ENCODE measurements at places on chromosomes 5 and 9. TPM values are rescaled to one million over a fixed set of nuclear protein-coding genes. Genes with fewer than 3 reads are reported as not detected.

The SPATA31C1 gene
- total RNA-seq: not detected

The NPR3 gene
- total RNA-seq: 44.2 TPM

- no peak for DNase-seq
Observed at GRCh38 chr5:5341531-5342292, 80.8 kb upstream of the ICE1 start.

- no peak for DNase-seq
Observed at GRCh38 chr5:127053049-127053448, 20.3 kb downstream of the C5orf63 start.

DNA sequence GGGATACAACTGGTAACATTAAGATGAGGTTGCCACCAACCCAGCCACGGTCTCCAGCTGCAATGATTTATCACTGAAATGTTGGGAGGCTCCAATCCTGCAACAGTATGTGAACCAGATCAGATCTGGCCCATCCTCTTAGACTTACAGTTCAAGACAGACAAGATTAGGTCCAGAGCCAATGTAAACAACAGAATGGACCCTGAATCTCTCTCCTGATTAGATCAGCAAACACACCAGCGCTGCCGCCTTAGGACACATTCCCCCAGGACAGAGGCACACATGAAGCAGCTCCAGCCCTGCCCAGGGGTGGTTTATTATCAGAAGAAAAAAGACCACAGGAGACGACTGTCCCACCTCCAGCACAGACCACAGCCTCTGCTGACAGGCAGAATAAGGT, 82.1 kb downstream of the SLIT3 start:
- no peak for DNase-seq

GRCh38 chr5:166163996-166164610, 2127.3 kb upstream of the WWC1 start:
- DNase-seq: no peak

DNA sequence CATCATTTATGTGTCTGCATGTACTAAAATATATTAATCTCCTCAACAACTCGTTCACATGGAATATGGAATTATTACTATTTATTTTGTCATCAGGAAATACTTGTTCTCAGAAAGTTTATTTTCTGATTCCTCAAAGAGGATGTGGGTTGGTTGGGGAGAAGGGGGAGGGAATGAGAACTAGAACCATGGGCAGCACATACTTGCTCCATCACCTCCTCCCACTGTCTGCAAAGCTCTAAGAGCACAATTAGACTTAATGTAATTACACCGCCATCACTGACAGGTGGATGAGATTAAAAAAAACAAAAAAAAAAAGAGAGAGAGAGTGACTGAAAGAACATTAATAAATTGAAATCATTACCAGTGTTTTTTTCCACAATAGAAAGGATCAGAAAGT, 98.2 kb downstream of the OXCT1 start:
- no peak for DNase-seq

DNA sequence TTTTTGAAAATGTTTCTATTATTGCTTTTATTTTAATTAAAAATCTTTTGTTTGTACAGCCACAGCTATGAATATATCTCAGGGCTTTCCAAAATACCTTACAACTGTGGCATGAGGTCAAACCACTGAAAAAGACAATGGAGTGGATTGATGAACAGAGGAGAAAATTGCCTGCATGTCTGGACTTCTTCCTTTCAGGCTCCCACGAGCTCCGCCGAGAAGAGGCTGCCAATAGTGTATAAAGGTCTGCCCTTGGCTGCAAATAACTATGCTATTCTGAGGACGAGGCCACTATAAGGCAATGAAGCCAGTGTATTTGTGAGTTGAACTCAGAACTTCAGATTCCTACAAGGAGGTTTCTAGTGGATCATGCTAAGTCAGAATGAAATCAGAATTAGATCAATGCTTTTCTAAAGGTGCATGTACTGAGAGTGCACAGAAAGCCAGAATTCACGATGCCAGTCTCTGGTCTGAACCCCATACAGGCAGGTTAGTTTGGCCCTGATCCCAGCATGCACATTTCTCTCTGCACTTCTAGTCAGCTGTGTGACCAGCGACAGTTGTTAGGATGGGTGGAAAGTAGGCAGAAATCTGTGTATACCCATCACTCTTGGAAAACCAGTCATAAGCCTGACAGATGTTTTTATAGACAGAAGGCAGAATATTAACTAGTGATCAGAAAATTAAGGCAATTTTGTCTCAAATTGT, 42.7 kb upstream of the PLPP1 start:
- DNase-seq: no peak

GRCh38 chr5:93595420-93596147, 12.6 kb downstream of the NR2F1 start:
- DNase-seq: no peak

All from breast epithelium (tissue), 4 donors.